ENCODE measurements at places on chromosomes 6 and 20.

DNA sequence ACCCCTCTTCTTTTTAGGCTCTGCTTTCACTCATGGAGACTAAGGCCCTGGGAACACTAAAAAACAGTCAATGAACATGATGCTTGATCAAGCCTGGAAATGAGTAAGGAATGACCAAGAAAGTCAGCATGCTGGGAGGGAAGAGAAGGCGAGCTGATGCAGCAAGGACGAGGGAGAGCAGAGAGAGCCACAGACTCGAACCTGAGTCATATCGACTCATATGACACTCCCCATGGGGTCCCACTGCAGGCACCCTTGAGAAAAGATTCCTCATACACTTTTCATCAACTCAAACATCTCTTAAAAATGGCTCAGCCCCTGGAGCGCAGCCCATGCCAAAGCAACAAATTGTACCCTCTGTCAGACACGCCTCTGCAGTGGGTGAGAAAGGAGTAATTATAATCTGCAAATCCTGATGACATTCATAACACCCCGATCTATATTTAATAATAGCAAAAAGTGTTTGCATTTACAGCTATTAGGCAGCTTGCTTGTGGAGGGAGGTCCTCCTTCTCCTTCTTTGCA is 127.2 kb downstream of the F13A1 start:
- no peak for DNase-seq

DNA sequence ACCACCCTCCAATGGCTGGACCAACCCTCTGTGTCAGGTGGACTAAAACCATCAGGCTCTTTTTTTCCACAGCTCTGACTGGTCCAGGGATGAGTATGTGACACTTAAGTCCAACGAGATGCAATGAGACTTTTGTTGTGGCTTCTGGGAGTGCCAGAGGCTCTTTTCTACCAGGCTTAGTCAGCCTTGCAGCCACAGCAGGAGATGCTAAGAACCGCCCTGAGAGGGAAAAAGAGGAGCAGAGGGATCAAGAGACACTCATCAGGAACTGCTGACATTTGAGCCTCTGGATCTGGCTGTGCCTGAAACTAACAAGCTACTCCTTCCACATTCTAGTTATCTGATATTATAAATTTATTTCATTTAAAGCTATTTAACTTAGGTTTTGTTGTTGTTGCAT is 270.9 kb upstream of the SULF2 start:
- no peak for DNase-seq

GRCh38 chr20:62726716-62727583 is 18.3 kb downstream of the NTSR1 start:
- no peak for DNase-seq

DNA sequence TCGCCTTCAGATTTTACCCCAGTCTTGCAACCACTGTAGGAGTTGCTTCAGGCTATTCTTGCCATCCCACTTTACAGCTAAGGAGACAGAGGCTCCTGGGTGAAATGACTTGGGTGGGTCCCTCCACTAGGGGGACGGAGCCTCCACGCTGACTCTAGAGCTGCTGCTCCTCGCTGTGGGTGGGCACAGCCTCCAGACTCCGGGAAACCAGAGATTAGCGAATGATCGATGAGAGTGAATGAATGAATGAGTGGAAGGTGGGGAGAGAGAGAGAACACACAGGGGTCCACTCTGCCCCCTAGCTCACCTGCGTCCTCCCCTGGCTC is 10.4 kb downstream of the ZBP1 start:
- DNase-seq = no peak

DNA sequence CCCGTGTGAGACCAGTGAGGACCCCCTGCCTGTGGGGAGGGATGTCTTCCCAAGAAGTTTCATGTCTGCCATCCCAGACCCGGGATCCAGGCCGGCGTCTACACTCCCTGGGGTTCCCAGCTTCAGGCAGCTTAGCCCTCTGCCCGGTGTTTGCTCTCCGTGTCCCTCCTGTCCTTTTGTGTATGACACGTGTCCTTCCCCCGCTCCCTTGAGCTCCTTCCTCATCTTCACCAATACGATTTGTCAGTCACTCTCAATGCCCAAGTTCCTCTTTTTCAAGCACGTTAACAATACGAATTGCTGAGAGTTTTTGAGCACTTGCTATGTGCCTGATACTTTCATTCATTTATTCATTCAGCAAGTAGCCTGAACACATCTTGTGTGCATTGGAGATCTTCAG is 115.6 kb upstream of the PTPN1 start:
- DNase-seq = no peak

DNA sequence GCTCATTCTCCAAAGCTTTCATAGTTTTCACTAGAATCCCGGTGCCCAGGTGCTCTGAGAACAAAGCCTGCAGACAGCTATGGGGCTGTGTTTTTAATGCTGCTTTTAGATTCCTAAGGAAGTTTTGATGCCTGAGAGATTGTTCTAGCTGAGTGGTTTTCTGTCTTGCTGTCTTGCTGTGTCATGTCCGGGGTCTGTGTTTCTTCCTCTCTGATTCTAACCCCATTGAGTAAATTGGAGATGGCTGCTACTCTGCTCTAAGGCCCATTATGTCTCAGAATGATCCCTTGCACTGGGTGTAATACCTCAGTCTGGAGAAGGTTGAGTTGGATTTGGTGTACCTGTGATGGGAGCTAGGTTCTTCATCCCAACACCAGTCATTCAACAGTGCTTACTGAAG is 63.4 kb downstream of the ARID1B start:
- no peak for DNase-seq

DNA sequence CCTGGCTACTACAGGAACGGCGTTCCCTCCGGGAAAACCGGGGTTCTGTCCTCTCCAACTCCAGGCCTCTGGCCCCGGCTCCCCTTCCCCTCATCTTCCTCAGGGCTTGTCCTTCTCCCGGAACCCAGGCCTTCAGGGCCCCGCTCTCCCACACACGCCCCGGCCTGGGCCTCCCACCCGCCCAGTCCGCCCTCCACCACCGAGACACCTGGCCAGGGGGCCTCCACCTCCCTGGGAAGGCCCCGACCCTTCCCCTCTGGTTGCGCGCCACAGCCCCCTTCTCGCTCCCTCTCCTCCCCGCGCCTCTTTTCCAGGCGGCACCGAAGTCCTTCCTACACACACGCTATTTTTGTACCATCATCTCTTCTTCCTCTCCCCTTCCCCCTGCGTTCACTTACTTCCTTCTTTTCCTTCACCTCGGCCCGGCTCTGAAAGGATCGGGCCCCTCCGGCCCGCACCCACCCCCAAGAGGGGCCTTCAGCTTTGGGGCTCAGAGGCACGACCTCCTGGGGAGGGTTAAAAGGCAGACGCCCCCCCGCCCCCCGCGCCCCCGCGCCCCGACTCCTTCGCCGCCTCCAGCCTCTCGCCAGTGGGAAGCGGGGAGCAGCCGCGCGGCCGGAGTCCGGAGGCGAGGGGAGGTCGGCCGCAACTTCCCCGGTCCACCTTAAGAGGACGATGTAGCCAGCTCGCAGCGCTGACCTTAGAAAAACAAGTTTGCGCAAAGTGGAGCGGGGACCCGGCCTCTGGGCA is 1.3 kb upstream of the SIRPA start:
- DNase-seq = no peak

- DNase-seq = no peak
Observed at GRCh38 chr6:117169064-117169665, 96.2 kb upstream of the VGLL2 start.

DNA sequence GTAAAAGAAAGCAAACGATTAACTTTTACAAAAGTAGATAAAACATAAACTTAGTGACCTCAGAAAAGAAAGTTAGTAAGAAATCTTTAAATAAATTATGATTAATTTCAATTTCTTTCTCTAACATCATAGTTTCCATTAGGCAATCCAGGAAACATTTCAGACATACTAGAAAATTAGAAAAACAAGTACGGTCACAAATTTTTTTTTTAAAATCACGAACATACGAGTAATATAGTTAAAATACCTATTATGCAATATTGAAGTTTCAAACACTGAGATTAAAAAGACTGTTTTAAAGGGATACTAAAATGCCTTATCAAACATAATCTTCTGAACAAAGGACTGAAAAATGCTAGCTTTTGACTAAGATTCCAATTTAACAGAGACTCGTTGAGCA is 26.2 kb downstream of the NOL7 start:
- no peak for DNase-seq

DNA sequence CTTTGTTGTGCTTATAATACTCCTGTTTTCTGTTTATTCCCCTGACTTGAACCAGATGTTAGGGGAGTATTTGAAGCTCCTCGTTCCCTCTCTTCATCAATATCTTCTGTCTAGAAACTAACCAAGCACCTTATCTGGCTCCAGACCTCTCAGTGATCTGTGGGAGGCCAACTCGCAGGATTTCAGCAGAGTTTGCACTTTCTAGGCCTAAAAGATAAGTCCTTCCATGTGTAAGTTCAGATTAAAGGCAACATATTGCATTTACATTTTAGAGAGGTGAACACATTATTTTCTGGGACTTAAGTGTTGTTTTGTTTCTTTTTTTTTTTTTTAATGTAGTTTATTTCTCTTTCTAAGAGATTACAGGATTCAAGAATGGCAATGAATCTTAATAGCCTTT is 139.4 kb upstream of the AKAP12 start:
- no peak for DNase-seq

- DNase-seq = no peak
Observed at GRCh38 chr6:17397764-17398194, 4.4 kb downstream of the CAP2 start.

DNA sequence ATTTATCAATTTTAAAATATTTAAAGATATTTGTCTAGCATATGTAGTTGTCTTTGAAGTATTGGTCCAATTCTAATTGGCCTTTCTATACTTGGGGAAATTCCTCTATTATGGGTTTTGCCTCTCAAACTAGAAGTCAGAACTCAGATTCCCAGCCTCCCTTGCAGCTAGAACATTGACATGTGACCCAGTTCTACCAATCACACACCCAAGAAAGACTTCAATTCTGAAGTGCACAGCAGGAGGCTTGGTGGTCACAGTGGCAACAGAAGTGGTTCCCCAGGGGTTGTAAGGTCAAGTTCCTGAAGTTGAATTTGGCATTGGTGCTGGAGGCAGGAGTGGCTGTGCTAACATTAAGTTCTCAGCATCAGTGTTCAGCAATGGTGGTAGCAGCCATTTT is 14.8 kb upstream of the FKBP5 start:
- DNase-seq = no peak

GRCh38 chr20:44120676-44121425 is 66.1 kb downstream of the JPH2 start:
- no peak for DNase-seq

DNA sequence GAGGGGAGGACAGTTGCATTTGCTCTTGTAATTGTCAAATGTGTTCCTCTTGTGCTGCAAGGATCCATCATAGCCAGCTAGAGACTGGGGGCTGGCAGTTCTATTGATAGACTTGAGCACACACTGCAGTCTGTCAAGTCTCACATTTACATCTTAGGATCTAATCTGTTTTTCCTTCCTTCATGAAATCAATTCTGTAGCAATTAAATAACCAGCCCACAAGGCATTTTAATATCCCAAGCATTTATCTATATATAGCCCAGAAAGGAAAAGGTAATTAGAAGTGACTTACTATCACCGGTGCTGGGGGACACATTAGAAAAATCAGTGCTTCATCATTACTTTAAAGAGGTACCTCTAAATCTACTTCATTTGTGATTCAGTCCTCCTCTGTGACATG is 143.0 kb upstream of the STXBP5 start:
- DNase-seq = no peak

DNA sequence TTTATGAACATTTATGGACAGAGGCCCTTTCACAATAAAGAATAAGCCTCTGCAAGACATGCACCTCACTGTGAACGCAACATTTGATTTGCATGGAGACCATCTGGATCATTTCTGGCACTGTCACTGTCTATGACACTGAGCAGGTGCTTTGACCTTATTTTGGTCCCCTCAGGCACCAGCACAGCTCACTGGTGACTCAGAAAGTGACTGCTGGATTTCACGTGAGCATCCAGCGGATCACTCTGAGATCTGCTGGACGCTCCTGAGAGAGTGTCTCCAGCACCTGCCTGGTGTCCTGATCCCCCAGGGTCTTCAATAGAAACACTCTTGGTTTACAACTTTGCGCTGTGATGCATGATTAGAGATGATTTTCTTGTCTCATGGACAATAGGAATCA is 375.7 kb downstream of the TENT5A start:
- DNase-seq = no peak

DNA sequence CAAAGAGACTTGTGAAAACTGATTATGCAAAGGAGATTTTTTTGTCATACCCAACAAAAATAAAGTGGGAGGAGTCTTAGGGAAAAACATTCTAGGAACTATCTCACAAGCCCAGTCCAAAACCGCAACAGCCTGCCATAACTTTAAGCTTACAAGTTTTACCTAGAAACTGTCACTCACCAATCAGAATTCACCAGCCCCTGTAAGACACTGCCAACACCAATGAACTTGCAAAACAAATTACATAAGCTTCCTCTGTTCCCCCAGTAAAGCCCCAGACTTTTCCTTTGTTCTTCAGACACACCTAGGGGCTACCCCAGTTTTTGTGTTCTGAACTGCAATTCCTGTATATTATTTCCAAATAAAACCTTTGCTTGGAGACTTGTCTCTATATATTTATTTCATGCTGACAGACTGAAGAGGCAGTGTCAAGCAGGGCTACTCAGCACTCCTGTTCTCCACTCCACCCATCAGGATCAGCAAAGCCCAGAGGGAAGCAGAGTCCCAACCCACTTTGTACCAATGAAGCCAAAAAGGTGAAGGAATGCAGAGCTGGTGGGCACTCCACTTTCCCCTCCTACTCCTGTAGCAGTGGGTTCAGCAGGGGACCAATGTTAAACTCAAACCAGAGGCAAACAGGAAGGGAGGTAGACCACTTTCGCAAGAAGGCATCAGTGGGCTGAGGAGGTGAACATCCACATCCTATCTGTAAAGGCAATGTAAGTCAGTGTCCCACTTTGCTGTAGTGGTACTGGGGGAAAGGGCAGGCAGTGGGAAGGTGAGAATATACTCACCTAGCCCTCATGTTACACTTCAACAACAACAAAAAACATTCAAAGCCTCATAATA is 142.5 kb upstream of the RUNX2 start:
- no peak for DNase-seq

GRCh38 chr6:66245231-66245630 is 538.2 kb upstream of the EYS start:
- no peak for DNase-seq

DNA sequence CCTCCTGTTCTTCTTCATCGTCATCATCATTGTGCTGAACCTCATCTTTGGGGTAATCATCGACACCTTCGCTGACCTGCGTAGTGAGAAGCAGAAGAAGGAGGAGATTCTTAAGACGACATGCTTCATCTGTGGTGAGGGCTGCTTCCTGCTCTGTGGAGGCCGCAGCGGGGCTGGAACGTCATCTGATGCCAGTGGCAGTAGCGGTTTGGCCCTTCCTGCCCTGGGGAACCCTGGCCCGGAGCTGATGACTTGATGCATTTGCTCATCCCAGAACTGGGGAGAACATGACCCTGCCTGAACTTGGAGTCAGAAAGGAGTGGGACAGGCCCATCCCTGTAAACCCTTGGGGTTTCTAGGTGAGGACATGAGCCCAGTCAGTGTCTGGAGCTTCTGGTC is 18.7 kb downstream of the UQCC2 start:
- peak; percentile 42 for DNase-seq

All from stimulated activated naive CD8-positive, alpha-beta T cell treated with anti-CD3 and anti-CD28 coated beads, Interleukin-15, amount 100 ng/mL, for 72 hours (primary cell).